NCI-H1694 treated with DMSO at 0.1 percent for 48 hours (cell line): ENCODE measurements at places on chromosomes 5 and 9.

DNA sequence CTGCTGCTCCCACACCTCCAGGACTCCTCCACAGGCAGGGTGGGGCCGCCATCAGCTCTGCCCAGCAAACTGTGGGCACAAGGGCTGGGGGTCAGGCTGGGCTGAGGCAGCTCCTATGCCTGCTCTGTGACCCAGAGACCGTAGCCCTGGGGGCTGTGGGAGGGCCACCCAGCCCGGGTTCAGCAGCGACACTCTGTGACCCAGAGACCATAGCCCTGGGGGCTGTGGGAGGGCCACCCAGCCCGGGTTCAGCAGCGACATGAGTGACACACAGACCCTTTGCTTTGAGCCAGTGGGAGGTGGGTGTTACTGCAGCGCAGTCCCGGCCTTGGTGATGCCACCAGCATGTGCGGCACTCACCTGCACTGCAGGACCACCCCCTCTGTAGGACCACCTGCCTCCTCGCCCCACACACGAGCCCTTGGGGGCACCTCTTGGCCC, 118.9 kb upstream of the LPCAT1 start:
- DNase-seq = no peak

GRCh38 chr9:131398204-131398603, 4.3 kb downstream of the PRRC2B start:
- DNase-seq = no peak

DNA sequence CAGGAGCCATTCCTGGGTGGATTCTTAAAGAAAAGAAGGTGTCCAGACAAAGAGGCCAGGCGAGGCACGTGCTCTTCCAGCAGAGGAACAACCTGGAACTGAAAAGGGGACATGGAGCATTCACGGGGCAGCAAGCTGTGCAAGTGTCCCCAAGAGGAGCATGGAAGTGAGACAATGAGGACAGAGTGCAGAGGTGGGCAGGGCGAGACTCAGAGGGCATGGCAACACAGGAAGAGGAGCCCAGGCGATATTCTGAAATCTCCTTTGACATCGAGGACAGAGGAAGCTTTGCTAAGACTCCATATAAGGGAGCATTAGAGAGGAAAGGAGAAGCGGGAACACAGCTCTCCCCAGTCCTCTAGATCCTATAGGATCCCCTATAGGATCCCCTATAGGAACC, 29.4 kb upstream of the SPATA31E1 start:
- no peak for DNase-seq

DNA sequence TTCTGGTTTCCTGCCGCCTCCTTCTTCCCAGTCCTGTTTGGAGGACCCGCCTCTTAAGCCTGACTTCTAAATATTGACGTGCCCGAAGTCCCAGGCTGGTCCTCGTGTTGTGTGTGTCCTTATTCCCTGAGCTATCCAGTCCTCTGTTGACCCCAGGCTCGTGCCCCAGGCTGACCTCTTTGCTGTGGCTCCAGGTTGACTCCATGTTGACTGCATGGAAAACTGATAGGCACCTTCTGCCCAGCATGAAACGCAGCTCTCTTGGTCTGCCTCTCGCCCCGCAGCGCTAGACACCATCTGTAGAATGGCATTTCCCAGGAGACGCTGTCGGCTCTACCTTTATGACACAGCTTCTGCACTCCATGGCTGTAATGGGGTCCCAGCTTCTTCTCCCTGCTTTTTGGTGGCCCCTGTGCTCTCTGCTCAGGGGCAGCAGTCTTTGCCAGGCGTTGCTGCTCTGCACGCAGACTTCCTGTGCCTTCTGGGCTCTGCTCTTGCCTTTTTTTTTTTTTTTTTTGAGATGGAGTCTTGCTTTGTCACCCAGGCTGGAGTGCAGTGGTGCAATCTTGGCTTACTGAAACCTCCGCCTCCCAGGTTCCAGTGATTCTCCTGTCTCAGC, 28.4 kb downstream of the EHMT1 start:
- DNase-seq = no peak

- DNase-seq = peak; percentile 55
These were observed 61.5 kb downstream of the LNPEP start for GRCh38 chr5:96997265-96997859.

DNA sequence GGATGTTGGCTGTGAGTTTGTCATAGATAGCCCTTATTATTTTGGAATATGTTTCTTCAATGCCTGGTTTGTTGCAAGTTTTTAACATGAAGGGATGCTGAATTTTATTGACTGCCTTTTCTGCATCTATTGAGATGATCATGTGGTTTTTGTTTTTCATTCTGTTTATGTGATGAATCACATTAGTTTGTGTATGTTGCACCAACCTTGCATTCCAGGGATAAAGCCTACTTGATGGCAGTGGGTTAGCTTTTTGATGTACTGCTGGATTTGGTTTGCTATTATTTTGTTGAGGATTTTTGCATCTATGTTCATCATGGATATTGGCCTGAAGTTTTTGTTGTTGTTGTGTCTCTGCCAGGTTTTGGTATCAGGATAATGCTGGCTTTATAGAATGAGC, 225.6 kb downstream of the PCSK1 start:
- no peak for DNase-seq

GRCh38 chr5:10505517-10506095, 58.3 kb upstream of the ANKRD33B start:
- DNase-seq = no peak

DNA sequence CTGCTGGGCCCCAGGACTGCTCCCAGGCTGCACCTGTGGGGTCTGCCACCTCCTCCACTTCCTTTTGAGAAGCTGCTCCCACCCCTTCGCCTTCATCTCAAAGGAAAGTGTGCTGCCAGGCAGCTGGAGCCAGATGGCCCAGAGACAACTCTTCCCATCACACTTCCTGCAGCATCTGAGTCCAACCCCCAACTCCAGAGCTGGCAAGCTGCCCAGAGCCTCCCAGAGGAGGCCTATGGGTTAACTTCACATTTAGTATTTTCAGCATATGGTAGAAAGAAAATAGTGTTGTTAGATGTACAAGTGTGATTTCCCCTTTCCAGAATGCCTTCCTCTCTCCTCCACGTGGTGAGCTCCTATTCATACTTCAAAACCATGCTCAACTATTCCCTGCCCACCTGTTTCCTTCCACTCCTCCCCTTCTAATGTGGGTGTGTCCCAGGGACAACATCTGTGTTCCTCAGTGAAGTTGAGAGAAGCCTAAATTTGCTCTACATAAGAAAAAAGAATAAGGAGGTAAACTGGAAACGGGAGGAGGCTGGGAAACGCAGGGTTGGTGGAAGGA, 38.6 kb upstream of the KCNMB1 start:
- peak; percentile 83 for DNase-seq

- no peak for DNase-seq
These were observed 11.0 kb downstream of the ABLIM3 start for GRCh38 chr5:149152317-149152746.

- DNase-seq = no peak
These were observed 179.8 kb downstream of the CNTNAP3 start for GRCh38 chr9:39108145-39108544.

- peak; percentile 71 for DNase-seq
These were observed 78.8 kb downstream of the GIN1 start for GRCh38 chr5:103041071-103041676.

GRCh38 chr9:78026947-78027346, 4.7 kb downstream of the GNAQ start:
- no peak for DNase-seq

DNA sequence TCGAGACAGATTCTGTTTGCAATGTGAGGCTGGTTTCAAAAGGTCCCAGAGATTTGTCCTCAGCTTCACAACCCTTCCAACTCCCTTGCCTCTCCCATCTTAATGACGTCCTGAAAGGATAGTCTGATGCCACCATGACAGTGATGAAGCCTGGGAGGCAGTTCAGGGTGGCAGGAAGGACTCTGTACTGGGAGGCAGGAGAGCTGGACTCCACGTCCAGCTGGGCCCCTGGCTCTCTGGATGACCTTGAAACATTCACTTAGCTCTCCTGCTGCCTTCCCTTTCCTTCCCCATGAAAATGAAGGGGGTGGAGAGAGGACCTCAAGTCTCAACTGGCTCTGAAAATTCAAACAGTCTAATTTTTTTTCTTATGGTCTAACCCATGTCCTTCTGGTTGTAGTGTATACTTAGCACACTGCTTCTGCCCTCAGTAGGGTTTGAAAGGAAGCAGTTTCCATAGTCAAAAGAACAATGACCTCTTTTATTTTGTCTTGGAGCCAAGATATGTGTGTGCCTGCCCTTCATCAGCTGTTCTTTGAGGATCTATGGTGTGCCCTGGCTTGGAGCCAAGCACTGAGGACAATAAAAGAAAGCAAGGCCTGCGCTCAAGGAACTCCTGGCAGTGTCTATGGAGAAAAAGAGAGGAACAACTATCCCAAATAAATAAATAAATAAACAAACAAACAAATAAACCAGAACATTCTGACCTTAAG, 188.3 kb downstream of the GRIA1 start:
- DNase-seq = no peak

DNA sequence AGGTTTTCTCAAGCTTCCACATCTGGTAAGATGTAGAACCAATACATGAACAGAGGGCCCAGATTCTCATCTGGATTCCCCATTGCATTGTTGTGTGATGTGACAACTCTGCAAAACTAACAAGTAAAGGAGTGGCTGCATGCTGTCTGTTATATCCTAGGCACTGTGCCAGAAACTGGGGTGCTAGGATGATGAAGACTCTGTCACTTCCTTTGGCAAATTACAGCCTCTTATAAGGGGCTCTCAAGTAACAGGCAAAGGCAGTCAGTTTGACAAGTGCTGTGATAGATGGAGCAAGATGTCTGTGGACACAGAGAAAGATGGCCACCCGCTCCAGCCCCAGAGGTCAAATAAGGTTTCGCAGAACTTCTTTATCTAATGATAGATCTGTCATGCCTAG, 115.7 kb downstream of the PAPPA start:
- DNase-seq = no peak

DNA sequence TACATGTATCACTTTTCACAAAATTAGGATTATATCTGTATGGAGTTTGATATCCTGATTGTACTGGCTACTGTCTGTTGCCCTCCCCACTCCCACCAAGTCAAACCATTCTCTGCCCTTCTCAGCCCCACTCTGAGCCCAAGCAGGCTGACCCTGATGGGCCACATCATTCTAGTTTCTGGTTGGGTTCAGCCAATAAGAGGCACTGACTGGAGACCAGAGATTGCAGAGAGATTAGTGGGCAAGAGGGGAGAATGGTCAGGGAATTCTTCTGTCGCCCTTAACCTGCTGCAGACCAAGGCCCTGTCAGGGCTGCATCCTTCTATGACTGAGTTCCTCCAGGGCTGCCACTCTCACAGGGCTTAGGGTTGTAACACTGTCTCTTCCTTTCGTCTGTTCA, 2.7 kb downstream of the HSPB3 start:
- DNase-seq = no peak

DNA sequence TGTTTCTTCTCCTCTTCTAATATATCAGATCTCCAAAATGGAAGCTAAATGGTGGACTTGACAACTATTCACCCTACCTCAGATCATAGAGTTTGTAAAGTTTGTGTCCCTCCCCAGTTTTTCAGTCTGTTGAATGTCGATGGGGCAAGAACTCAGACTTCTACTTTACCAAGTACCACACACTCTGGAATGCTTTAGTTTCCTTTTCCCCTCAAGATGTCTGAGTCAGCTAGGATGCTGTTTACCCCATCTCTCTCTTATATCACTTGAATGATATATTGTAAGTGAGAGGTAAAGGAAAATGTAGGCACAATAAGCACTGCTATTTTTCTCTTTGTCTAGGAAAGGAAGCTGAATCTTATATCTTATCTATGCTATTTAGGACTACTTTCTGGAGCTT, 25.9 kb upstream of the TAL2 start:
- DNase-seq = no peak

GRCh38 chr5:112931473-112931872, 9.4 kb upstream of the REEP5 start:
- no peak for DNase-seq

- DNase-seq = no peak
These were observed 16.9 kb downstream of the BASP1 start for GRCh38 chr5:17234374-17234773.

DNA sequence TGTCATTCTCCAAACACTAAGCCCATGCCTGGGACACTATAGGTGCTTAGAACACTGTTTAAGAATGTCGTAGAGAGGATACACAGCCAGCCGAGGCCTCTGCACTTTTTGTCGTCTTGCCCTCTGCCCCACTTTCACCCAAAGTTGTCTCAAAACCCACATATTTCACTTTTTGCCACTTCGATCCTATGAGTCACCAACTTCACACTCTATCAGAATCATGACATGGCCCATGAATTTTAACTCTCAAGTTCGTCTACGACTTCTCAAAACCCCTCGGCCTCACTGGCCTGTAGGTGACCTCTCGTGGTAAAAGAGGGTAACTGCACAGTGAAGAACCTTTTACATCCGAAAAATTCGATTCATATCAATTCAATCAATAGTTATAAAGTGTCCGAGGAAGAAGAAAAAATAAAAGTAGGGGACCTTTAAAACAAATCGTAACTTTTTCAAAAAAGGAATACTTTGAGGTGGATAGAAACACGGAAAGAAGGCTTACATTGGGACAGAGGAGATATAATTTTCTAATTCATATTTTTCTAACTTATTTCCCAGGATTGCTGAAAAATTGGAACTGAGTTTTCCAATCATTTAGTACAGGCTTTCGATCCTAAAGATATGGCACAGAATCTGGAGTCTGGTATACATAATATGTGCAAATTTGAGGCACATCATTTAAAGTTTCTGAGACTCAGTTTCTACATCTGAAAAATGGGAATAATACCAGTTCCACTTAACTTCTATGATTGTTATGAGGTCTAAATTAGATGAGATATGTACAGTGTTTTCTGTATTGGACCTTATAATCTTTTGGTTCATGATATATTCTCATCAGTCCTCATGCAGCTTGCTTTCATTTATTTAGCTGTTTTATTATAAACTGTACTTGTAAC, 122.6 kb downstream of the APBA1 start:
- peak; percentile 33 for DNase-seq

GRCh38 chr9:116423149-116423548, 264.0 kb upstream of the TRIM32 start:
- DNase-seq = no peak

- no peak for DNase-seq
These were observed 86.8 kb upstream of the OR13F1 start for GRCh38 chr9:104417296-104417695.

- no peak for DNase-seq
These were observed 17.2 kb upstream of the MCCC2 start for GRCh38 chr5:71569748-71570509.

GRCh38 chr5:172868924-172869591, 35.0 kb downstream of the ERGIC1 start:
- no peak for DNase-seq

DNA sequence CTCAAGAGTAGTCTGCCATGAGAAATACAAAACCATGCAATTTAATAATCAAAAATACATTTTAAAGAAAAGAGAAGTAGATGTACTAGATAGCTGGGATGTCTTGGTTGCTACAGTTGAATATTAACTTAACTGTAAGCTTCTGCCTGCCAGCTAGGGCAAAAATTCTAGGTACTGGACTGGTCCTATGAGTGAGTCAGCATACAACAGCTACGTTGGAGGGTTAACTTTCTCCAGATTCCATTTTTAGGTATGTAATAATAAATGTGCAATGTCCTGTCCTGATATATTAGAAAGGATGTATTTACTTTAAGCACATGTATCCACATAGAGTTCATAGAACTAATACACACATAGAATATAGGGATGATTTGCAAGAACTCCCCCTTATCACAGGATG, 230.1 kb downstream of the CAAP1 start:
- DNase-seq = no peak

- DNase-seq = no peak
These were observed 200.4 kb downstream of the MAST4 start for GRCh38 chr5:66796305-66797292.

GRCh38 chr5:21826884-21827283, 1026.3 kb downstream of the CDH12 start:
- DNase-seq = no peak

GRCh38 chr5:76290321-76290757, 112.7 kb upstream of the IQGAP2 start:
- DNase-seq = no peak
